C1 segment of cervical spinal cord (tissue), 14 donors: ENCODE measurements at places on chromosomes 1 and 21.

- DNase-seq: no peak
Observed at GRCh38 chr1:183967914-183968313, 69.6 kb downstream of the COLGALT2 start.

DNA sequence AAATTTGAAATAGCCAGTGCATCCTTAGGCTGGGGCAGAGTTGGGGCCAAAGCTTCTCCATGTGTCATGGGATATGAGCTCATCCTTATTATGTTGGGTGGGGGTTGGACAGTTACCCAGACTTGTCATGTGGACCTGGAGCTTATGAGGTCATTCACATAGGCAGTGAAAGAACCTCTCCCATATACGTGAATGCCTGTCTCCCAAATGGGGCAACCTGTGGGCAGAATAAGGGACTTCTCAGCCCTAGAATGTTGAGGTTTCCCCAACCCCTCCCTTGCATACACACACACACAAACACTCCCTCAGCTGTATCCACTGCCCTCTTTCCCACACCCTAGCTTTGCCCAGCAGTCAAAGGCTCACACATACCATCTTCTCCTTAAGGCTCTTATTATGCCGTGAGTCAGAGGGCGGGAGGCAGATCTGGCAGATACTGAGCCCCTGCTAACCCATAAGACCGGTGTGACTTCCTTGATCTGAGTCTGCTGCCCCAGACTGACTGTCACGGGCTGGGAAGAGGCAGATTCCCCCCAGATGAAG is 2.3 kb upstream of the IVL start:
- no peak for DNase-seq

GRCh38 chr1:22349362-22350043 is 102.1 kb upstream of the ZBTB40 start:
- DNase-seq: no peak

GRCh38 chr1:30005972-30006619 is 717.3 kb downstream of the MATN1 start:
- no peak for DNase-seq

- DNase-seq: no peak
Observed at GRCh38 chr1:99084562-99084961, 79.9 kb upstream of the PLPPR5 start.

GRCh38 chr1:152926091-152926490 is 17.7 kb downstream of the IVL start:
- DNase-seq: no peak
